ENCODE measurements at places on chromosomes 4 and X.
A peak's percentile ranks its signal among the peaks of the same experiment; 100 is the strongest.

GRCh38 chrX:20015422-20015821, 24.6 kb upstream of the BCLAF3 start:
- no peak for DNase-seq

GRCh38 chr4:164536814-164537213, 217.1 kb upstream of the SMIM31 start:
- DNase-seq: no peak

DNA sequence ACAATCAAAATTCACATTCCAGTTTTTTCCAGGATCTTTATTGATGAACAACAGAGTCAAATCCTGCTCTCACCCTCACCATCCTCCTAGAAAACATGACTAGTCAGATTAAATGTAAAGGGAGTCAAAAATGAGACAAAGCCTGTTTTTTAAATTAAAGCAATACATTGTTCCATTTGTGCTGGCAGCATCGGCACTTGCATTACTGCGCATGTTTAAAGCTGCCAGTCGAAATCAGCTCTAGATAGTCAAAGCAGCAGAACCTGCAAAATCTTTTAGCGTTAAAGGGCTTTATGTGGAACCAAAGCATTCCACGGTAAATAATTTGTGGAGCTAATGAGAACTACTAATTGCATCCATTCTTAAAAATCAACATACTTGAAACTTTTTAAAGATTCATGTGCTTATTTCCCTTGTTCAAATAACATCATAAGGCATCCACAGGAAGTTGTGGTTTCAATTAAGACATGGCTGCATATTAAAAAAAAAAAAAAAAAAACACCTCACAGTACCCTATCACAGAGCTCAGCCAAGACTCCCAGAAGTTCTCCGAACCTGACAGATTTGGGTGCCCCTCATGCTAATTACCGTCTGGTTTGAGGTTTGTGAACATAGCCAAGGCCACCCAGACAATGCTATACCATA, 82.2 kb downstream of the SH3KBP1 start:
- no peak for DNase-seq

DNA sequence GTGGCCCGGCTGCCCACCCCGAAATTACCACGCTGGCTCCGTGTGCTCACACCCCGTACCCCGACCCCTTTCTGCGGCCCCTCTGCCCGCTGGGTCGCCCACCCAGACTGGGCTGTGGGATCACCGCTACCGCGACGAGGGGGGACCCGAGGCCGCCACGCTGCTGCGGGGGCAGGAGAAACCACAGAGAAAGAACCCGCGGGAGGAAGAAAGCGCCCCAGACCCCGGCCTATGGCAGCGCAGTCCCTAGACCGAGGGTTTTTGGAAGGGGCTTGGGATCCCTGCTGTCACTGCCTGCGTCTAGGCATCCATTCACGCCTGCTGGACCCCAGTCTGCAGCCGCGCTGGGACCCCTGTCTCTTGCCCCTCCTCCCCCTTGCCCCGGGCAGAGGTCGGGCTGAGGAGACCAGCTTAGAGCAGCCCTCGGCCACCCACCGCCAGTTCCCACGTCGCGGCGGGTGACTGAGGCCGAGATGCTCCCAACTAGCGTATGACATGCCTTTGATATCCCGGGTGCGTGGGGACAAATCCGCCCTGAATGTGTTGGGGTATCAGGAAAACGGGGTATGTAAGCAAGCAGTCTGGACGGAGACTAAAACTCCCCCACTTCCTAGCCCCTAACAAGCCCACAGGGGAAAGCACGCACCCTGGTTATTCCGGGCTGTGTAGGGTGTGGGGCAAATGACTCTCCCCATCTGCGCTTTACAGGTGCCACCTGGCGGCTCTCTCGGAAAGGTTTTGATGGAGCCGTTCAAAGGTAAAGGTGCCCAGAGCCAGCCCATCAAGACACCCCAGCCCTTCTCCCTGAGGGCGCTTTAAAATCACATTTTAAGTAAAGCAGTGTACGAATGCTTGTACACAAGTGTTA, 862 bp upstream of the INPP4B start:
- DNase-seq: no peak

DNA sequence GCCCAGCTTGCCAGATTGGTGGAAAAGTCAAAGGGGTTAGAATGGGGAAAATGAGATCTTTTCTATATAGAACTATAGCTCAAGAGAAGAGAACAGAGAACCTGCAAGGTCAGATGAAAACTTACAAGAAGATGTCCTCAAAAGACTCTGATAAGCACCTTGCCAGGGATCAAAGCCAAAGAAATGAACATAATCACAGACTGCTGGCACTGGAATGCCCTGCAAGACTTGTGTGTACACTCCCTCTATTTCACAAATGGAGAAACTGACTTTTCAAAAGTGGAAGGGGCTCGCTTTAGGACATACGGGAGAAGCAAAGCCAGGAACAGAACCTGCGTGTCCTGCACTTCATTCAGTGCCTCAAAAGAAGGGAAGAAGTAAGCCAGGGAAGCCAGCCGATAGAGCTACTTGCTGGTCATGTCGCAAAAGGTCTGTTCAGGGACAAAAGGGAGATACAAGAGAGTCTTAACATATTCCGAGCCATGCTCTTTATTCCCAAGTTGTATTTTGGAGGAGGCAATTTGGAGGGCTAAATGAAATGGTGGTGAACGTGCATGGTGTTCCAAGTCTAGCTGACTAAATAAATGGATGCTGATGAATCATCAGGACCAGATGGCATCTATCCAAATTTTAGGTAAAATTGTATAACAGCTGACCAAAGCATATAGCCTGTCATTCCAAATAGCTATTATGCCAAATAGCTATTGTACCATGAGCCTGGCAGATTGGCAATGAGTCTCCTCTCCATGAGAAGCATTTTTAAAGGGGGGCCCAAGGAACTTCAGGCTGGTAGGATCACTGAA, 175.6 kb upstream of the GPC4 start:
- DNase-seq: no peak

DNA sequence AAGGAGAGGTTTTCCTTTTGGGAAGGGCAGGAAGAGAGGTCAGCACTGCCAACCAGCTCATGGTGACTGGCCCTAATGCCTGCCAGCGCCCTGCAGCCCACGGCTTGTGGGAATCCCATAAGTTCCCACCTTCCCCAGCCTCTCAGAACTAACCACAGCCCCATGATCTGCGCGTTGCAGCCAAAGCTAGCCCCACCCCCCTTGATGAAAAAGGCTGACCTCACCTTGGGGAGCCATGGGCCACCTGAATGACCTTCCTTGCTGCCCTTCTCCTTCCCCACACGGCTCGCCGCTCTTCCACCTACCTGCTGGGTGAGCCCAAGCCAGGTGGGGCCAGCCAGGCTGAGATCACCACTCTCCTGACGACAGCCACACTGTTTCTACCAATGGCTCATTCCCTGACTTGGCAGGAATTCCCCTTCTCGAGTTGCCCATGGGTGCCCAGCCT, 3.9 kb upstream of the ELF4 start:
- DNase-seq: no peak

- DNase-seq: no peak
These were observed 125.9 kb downstream of the AMELX start for GRCh38 chrX:11419102-11419501.

DNA sequence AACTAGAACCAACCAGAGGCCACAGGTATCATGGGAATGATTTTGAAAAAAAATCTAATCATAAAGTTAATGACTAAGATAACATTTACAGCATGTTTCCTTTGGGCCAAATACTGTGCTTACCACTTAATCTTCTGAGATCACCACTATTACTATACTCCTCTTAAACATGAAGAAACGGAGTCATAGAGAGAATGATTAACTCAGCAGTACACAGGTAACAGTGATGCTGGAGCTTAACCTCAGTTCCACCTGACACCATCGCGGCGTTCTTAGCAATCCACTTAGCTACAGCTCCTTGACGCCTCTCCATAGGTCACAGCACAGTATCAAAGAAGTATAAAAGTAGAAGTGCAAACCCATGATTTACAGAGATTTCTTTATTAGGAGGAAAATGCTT, 592.6 kb upstream of the SLIT2 start:
- DNase-seq: no peak

DNA sequence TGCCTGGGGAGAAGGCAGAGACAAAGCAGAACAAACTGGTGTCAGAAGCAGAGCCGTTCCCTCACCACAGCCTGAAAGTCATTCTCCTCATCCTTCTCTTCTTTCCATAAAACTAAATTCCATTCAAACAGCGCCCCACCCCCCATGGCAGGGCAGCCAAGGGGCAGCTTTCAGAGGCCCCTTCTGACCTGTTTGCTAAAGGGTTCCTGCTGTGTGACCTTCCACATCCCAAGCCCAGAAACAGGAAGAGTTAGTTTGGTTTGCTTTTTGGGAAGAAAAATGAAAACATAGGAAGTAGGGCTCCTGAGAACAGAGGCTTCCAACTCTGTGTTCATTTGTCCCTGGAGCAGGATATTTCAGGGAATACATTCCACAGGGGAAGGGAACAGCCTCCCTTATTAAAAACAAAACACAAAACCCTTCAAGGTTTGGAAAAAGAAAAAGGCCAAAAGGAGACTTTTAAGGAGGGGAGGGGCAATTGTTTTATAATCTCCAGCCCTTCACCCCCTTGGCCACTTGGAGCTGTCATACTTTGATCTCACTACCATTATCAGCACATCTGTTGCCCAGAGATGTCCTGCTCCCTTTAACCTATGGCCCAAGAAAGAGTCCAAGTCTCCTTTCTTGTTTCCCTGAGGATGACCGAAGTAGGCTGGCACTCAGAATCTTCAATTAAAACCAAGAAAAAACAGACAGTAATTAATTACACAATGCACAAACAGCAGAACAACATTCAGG, 25.3 kb downstream of the STARD8 start:
- DNase-seq: no peak

GRCh38 chr4:61543976-61544375, 343.9 kb downstream of the ADGRL3 start:
- no peak for DNase-seq

- no peak for DNase-seq
These were observed 1.5 kb downstream of the NKX1-1 start for GRCh38 chr4:1404573-1405253.

- DNase-seq: no peak
These were observed 72.5 kb downstream of the LRBA start for GRCh38 chr4:150942539-150942938.

DNA sequence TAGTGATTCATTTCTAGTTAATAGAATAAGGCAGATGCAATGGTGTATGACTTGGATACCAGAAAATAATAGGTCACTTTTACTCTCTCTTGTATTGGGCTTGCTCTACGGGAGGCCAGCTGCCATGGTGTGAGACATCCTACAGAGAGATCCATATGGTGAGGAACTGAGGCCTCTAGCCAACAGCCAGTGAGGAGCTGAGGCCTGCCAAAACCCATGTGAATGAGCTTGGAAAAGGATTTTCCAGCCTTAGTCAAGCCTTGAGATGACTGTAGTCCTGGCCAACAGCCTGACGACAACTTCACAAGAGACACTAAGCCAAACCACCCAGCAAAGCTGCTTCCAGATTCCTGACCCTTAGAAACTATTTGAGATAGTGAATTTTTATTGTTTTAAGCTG, 1300.2 kb downstream of the RAPGEF2 start:
- DNase-seq: no peak

DNA sequence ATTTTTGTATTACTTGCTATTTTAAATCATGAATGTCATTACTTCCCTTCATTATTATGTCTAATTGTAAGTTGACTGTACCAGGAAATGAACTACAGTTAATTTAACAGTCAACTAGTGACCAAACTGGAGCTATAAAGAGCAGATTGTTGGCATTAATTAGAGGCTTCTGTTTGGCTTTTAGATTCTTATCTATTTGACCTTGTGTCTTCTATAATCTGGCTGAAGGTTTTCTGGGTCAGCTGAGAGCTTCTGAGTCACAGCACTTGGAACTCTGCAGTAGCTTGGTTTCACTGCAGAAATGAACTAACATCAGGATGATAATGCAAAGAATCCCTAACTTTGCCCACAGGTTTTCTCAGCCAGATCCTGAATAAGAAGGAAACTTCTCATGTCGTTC, 169.2 kb upstream of the LEF1 start:
- peak; percentile 7 for DNase-seq

GRCh38 chrX:10101269-10101668, 55.5 kb upstream of the CLCN4 start:
- no peak for DNase-seq
